Activated T-cell treated with anti-CD3 and anti-CD28 coated beads, Interleukin-2, amount 50 U/mL, for 72 hours (primary cell): ENCODE measurements at places on chromosomes 7 and 10. TPM values are rescaled to one million over a fixed set of nuclear protein-coding genes. Genes with fewer than 3 reads are reported as not detected.

GRCh38 chr10:19250546-19250945 is 201.9 kb downstream of the MALRD1 start:
- H3K36me3 ChIP-seq, result no peaks in the 10 kb centered on the region
- no peak overlapping the region for H3K4me3 ChIP-seq
- DNase-seq, result no peak

DNA sequence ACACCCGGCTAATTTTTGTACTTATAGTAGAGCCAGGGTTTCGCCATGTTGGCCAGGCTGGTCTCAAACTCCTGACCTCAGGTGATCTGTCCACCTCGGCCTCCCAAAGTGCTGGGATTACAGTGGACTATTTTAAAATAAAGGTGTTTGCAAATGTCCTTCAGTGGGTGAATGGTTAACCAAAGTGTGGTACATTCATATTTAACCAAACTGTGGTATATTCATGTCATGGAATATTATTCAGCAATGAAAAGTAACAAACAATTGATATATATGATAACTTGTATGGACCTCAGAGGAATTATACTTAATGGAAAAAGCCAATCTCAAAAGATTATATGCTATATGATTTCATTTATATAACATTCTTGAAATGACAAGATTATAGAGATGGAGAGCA is 190.0 kb downstream of the CREB5 start:
- no peak overlapping the region for H3K4me3 ChIP-seq
- DNase-seq, result no peak
- H3K36me3 ChIP-seq, result no peaks in the 10 kb centered on the region
- peaks cover 11% of the 10 kb centered on the region for H3K27me3 ChIP-seq
- no peak overlapping the region for H3K27ac ChIP-seq
- H3K4me1 ChIP-seq, result no peaks in the 10 kb centered on the region

- H3K4me1 ChIP-seq, result peaks cover 28% of the 10 kb centered on the region
- no peaks in the 10 kb centered on the region for H3K36me3 ChIP-seq
- H3K27me3 ChIP-seq, result no peaks in the 10 kb centered on the region
- H3K27ac ChIP-seq, result no peak overlapping the region
Observed at GRCh38 chr7:149720372-149721083, 52.9 kb downstream of the ZNF467 start.

- H3K4me1 ChIP-seq, result peaks cover 8% of the 10 kb centered on the region
- no peak for DNase-seq
- no peaks in the 10 kb centered on the region for H3K36me3 ChIP-seq
- no peak overlapping the region for H3K27ac ChIP-seq
Observed at GRCh38 chr7:41915871-41916270, 213.0 kb upstream of the INHBA start.

GRCh38 chr10:32923134-32923533 is 34.9 kb downstream of the ITGB1 start:
- H3K4me3 ChIP-seq, result no peak overlapping the region
- no peaks in the 10 kb centered on the region for H3K27me3 ChIP-seq
- peak overlapping the region; percentile 91 for H3K27ac ChIP-seq
- DNase-seq, result no peak
- H3K4me1 ChIP-seq, result peaks cover 11% of the 10 kb centered on the region

GRCh38 chr7:22819476-22819875 is 3.2 kb downstream of the TOMM7 start:
- peak overlapping the region; percentile 19 for H3K27ac ChIP-seq
- peaks cover 59% of the 10 kb centered on the region for H3K4me1 ChIP-seq
- H3K36me3 ChIP-seq, result peaks cover 9% of the 10 kb centered on the region
- peaks cover 10% of the 10 kb centered on the region for H3K27me3 ChIP-seq
- no peak for DNase-seq

GRCh38 chr7:99004781-99005500 is 126.6 kb downstream of the TRRAP start:
- H3K27ac ChIP-seq, result no peak overlapping the region
- no peaks in the 10 kb centered on the region for H3K4me1 ChIP-seq
- H3K36me3 ChIP-seq, result no peaks in the 10 kb centered on the region
- H3K27me3 ChIP-seq, result no peaks in the 10 kb centered on the region
- no peak for DNase-seq

DNA sequence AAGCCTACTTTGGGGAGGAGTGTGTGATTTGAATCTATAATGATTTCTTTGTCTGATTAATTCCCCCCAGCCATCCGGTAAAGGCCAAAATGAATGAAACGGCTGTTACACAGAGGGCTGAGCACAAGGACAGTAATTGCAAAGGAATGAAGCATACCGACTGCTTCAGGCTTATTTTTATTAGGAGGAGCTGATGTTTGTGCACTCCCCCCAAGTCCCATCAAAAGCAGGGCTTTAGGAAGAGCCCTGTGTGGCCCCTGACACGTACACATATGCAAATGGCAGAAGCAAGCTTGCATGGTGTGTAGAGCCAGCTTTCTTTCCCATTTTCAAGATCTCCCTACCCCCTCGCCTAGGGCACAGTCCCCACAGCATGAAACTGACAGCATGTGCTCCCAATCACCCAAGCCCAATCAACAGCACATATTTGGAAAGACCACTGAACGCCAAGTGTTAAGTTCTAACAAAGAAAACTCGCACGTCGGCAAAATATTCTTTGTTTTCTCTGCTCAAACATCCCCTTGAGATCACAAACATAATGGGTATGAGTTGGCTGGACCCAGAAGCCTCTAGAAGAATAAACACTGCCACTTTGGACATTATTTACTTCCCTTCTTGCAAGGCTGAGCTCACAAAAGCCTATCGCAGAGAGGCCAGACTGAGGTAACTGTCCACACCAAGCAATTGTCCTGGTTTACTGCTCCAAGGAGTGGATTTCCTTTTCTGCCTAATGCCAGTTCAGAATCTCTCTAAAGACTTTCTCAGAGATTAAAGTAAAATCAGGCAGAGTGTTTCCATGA is 143.0 kb downstream of the CUBN start:
- H3K4me3 ChIP-seq, result no peak overlapping the region
- DNase-seq, result no peak
- no peaks in the 10 kb centered on the region for H3K4me1 ChIP-seq
- H3K36me3 ChIP-seq, result no peaks in the 10 kb centered on the region

DNA sequence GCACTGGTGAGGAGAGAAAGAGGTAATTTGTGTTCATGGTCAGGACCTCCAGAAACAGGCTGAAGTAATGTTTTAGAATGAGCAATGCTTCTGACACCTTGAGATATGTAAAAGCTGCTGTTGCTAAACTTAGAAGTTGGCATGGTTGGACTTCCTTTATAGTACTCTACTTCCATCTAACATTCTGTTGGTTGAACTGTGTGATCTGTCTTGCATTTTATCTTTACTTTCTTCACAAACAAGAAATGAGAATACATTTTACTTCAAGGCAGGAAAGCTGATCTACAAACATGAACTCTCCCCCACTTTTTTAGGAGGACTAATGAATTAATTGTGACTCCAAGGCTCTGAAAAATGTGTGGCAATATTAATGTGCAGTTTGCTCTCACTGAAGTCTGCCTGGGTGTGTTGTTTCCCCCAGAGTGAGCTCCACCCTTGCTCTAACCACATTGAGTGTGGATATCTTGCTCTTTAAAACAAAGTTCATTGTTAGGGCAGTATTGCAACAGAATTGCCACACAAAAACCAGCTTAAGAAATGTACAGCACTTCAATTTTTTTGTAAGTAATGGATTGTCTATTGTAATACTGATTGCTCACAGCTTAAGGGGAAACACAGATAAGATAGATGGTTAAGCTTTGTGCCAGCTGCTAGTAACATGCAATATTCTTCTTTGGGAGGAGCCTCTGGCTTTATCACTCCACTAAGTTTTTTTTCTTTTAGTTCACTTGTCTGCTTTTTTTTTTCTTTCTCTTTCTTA is 69.0 kb downstream of the ADD3 start:
- peak overlapping the region; percentile 97 for H3K27ac ChIP-seq
- DNase-seq, result peak; percentile 37
- H3K4me3 ChIP-seq, result peak overlapping the region; percentile 90
- H3K36me3 ChIP-seq, result no peaks in the 10 kb centered on the region
- H3K27me3 ChIP-seq, result no peaks in the 10 kb centered on the region

- H3K36me3 ChIP-seq, result no peaks in the 10 kb centered on the region
- H3K27me3 ChIP-seq, result peaks cover 29% of the 10 kb centered on the region
- DNase-seq, result no peak
- peaks cover 6% of the 10 kb centered on the region for H3K4me1 ChIP-seq
- H3K4me3 ChIP-seq, result no peak overlapping the region
Observed at GRCh38 chr7:141495057-141495456, 56.2 kb upstream of the AGK start.

DNA sequence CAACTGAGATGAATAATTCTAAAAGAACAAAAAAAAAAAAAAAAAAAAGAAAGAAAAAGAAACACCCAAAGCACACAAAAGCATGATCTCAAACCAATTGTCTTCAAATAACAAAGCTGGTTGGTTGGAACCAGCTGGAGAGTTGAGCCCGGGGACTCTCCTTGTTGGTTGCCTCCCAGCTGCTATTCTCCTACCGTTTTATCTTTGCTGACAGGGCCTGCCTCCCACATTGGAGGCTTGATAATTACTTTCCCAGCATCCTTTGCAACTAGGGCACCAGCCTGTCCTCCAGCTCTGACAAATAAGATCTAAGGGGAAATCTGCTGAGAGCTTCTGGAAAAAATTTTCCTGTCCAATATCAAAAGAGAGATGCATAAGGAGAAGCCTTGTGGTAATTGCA is 6.8 kb downstream of the PON1 start:
- no peak overlapping the region for H3K27ac ChIP-seq
- H3K4me3 ChIP-seq, result no peak overlapping the region
- no peak for DNase-seq
- H3K27me3 ChIP-seq, result peaks cover 9% of the 10 kb centered on the region

- no peak for DNase-seq
- H3K4me1 ChIP-seq, result no peaks in the 10 kb centered on the region
- H3K27ac ChIP-seq, result no peak overlapping the region
- H3K4me3 ChIP-seq, result no peak overlapping the region
- no peaks in the 10 kb centered on the region for H3K27me3 ChIP-seq
Observed at GRCh38 chr10:14093730-14094484, 236.8 kb downstream of the FRMD4A start.

DNA sequence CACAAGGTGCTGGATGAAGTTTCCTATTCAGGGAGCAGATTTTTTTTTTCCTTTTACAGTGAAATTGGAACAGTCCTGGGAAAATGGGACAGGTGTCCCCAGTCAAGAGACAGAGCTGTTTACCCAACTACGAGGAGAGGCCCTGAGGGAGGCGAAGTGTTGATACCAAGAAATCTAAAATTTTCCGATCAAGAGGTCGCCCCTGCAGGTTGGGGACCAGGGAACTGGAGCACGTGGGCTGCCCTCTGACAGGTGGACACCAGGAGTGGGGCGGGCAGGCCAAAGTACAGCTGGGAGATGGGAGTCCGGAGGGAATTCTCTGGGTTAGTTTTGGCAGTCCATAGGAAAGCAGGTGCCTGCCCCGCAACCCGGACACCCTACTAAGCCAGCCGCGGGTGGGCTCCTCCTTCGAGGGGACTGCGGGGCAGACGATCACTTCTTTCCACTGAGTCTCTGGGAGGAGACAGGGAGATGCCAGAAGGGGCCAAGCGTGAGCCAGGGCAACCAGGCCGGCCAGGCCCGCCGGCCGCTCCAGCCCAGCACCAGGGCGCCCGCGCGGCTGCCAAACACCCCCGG is 965 bp upstream of the CAMK1D start:
- H3K4me3 ChIP-seq, result peak overlapping the region; percentile 83
- peak overlapping the region; percentile 91 for H3K27ac ChIP-seq
- no peak for DNase-seq
- peaks cover 41% of the 10 kb centered on the region for H3K4me1 ChIP-seq

DNA sequence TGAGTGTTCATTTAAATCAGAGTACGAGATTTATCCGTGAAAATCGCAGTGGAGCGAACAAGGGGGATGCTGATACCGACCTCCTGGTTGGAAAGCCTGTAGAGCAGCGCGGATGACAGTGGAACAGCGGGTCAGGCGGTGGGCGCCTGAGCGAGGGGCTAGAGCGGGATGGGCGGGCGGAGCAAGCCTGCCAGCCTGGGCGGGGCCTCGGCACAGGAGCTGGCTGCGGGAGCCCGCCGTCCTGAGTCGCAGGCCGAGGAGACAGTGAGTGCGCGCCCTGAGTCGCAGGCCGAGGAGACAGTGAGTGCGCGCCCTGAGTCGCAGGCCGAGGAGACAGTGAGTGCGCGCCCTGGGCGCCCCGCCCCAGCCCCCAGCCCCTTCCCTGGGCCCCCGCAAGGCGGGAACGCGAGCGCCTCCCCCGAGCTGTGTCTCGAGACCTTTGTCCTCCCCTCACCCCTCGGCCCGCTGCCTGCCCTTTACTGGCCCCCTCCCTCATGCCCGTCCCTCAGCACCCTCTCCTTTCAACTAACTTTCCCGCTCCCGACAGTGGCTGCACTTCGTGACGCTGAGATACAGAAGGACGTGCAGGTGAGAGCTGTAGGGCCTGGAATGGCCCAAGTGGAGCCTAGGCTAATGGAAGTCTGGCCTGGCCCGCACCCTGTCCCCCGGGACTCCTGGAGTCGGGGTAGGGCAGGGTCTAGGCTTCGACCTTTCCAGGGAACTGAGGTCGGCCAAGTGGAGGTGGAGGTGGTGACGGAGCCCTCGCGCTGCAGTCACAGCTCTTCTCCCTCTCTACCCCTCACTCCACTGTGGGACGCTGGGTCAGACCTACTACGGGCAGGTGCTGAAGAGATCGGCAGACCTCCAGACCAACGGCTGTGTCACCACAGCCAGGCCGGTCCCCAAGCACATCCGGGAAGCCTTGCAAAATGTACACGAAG is at the start of gene AS3MT:
Gene AS3MT (plus strand): TSS at position 213 of the 941 bp plus-strand sequence. CDS start 123 bp downstream, at position 336.
- peak within 1 kb of the TSS; percentile 62 for H3K27ac ChIP-seq
- peaks cover 28% of the 10 kb centered on the region for H3K27me3 ChIP-seq
- H3K36me3 ChIP-seq, result no peaks in the 10 kb centered on the region
- peak; percentile 42 for DNase-seq
- H3K4me3 ChIP-seq, result peak within 1 kb of the TSS; percentile 90

DNA sequence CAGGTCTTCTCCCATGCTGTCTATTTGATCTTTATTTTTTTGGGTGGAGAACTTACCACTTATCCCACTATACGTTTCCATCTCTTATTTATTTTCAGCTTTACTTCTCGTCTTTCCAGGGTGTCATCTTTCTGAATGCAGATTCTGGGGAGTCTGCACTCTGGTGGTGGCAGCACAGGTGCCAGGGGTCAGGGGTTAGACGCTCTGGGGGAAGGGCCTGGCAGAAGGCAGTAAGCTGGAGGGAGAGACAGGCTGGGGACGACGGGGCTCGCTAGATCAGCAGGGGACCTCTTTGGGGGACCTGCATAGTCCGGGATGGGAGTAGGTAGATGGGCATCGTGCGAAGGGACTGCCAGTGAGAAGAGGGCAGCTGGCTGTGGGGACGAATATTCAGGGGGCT is 22.3 kb downstream of the CHST12 start:
- H3K36me3 ChIP-seq, result no peaks in the 10 kb centered on the region
- no peak for DNase-seq

- H3K27ac ChIP-seq, result no peak overlapping the region
- DNase-seq, result no peak
- no peaks in the 10 kb centered on the region for H3K4me1 ChIP-seq
- H3K36me3 ChIP-seq, result no peaks in the 10 kb centered on the region
Observed at GRCh38 chr7:46131916-46132795, 211.1 kb upstream of the IGFBP3 start.

Gene RELN
- not detected for total RNA-seq

Gene ELN
- not detected for total RNA-seq

Gene OGA
- total RNA-seq, result 165 TPM

Gene HTR7
- total RNA-seq, result 0.09 TPM

Gene OR2A1
- not detected for total RNA-seq

Gene GNGT1
- total RNA-seq, result not detected

Gene WDR86
- total RNA-seq, result 1.0 TPM

Gene AOAH
- total RNA-seq, result 23.5 TPM

Gene CLDN15
- 28.7 TPM for total RNA-seq

Gene MBL2
- not detected for total RNA-seq

Gene WNT8B
- 0.14 TPM for total RNA-seq

Gene SUFU
- total RNA-seq, result 9.1 TPM

Gene LAMB1
- total RNA-seq, result not detected

Gene GIGYF1
- total RNA-seq, result 51.5 TPM

Gene OPN4
- total RNA-seq, result not detected

Gene ABLIM1
- total RNA-seq, result 186 TPM

Gene NPSR1
- total RNA-seq, result not detected

Gene GPR141
- not detected for total RNA-seq

Gene TBX20
- total RNA-seq, result 0.16 TPM
